ENCODE measurements at places on chromosomes 1 and 21.

GRCh38 chr1:209222826-209223225 is 360.7 kb upstream of the CAMK1G start:
- no peak for DNase-seq

GRCh38 chr1:61782771-61783170 is 40.5 kb downstream of the PATJ start:
- DNase-seq, result no peak

- no peak for DNase-seq
These were observed 170.1 kb downstream of the SIPA1L2 start for GRCh38 chr1:232459826-232460225.

GRCh38 chr1:44832056-44832705 is 10.9 kb downstream of the PTCH2 start:
- no peak for DNase-seq

DNA sequence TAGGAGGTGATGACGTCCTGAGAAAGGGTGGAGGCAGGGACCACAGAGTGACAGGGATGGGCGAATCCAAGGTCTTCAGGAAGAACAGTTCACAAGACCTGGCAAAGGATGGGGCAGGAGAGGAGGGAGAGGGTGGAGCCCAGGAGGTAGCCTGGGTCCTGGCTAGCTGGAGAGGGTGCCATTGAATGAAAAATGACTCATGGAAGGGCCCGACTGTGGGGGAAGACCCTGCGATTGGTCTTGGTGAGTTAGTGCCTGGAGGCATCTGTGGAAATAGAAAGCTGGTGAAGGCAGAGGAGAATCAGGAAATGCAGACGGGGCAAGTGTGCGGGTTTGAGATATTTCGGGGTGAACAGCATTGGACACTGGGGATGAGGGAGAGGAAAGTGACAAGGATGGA is 60.3 kb upstream of the SLC45A1 start:
- DNase-seq, result no peak

GRCh38 chr21:20404915-20405314 is 593.3 kb upstream of the NCAM2 start:
- DNase-seq, result no peak

DNA sequence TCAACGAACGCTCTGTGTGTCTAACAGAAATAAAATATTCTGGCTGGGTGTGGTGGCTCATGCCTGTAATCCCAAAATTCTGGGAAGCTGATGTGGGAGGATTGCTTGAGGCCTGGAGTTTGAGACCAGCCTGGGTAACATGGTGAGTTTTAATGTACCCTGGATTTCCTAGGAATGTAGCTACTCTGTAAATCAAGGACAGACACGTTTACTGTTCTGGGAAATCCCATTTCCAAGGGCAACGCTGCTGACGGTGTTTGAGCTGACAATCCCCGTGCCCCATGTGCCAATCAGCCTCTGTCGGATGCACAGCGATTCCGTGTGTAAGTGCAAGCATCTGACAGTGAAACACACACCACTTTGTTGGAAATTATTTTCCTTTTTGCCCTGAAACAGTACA is 8.0 kb downstream of the CORT start:
- no peak for DNase-seq

DNA sequence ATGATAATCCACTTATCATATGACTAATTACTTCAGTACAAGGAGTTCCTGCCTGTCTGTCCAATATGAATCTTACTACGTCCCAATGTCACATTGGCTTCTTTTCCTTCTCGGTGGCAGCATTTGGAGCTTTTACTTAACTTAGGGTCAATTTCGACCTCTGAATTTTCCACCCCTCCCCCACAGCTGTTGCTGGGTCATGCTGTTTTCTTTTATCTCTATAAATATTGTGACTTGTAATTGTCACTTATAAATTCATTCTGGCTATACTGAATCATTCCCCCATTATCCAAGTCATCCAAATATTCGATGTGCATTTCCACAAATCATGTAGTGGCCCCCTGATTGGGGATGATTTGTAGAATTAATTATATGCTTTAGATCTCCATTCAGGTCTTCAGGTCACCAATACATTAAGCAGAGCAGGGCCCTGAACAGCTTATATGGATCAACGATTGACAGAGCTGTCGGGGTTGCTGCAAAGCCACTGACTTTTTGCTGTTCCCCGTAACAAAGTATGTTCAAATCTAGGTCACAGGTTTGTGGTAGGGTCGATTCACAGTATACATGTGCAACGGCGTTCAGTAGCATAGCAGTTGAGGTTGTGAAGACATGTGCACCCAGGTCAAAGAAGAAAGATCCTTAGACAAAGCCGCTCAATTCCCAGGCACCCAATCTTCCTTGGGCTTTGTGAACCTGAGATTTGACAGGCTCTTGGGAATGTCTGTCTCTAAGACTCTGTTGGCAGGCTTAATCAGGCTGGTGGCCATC is 18.3 kb upstream of the RNU1-4 start:
- no peak for DNase-seq

- no peak for DNase-seq
These were observed 241.0 kb upstream of the NFIA start for GRCh38 chr1:60841116-60842046.

GRCh38 chr1:202281316-202282024 is 60.3 kb downstream of the UBE2T start:
- DNase-seq, result no peak

DNA sequence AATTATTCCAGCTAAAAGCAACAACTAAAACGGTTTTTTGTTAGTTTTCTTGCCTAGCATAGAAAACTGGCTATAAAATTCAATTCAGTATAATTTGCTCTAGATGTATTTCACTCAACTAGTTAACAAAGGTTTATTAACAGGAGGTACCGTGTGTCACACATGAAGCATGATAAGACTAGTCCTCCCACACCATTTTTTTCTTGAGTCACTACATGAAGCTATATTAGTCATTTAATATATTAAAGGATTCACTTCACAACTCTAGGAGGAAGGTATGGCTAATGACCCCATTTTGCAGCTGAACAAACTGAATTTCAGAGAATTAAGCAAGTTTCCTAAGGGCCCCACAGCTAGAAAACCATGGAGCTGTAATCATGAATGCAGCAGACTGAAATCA is 307.8 kb upstream of the USP25 start:
- DNase-seq, result no peak

DNA sequence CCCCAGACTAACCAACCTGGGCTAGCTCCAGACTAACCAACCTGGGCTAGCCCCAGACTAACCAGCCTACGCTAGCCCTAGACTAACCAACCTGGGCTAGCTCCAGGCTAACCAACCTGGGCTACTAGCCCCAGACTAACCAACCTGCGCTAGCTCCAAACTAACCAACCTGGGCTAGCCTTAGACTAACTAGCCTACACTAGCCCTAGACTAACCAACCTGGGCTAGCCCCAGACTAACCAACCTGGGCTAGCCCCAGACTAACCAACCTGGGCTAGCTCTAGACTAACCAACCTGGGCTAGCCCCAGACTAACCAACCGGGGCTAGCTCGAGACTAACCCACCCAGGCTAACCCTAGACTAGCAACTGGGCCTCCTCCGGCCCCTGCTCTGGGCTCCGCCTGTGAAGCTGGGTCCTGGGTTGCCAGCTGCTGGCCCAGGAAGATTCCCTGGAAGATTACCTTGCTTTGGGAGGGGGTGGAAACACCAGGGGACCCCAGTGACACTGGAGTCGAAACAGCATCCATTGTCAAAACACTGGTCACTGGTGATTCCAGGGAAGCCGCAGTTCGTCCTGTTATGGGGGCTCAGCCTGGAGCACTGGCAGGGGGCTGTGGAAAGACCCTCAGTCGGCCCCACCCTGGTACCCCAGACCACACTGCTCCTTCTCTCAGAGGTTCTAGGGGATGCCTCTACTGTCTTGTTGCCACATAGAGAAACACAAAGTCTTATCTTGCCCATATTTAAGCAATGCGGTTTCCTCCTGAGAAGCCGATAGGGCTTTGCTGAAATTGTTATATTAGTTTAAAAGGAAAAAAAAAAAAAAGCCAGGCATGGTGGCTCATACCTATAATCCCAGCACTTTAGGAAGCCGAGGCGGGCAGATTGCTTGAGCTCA is 1.1 kb downstream of the TFF2 start:
- no peak for DNase-seq

GRCh38 chr1:150018165-150018564 is 7.6 kb upstream of the OTUD7B start:
- no peak for DNase-seq

DNA sequence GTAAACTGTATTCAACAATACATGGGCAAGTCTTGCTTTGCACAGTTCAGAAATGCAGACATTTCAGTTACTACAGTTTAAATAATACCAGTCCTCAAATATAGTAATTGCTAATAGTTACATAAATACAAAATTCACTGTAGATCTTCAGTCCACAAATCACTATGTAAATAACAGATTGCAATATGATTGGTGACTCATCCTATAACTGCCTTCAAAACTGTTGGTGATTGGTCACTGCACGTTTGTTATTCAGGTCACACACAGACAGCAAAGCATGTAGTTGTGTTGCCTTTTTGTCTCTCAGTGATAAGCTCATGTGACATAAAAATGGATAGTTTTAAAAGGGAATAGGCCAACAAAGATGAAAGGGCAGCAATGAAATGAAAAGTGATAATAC is 186.5 kb upstream of the CTTNBP2NL start:
- DNase-seq, result no peak

DNA sequence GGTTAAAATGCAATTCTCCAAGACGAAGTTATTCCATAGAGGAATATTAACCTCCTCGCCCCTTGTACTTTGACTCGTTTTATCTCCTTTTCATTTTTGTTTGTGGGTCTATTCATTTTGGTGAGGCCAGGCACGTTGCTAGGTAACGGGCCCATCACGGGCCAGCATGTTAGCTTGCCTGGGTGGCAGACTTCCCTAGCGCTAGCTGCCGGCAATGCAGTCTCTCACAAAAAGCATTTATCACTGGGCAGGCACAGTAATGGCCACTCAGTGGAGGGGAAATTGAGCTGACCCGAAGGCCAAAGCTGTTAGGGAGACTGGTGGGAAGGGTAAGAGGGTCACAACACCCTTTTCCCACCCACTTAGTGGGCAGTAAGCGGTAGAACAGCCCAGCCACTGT is 234.4 kb upstream of the FOXD3 start:
- no peak for DNase-seq

- DNase-seq, result no peak
These were observed 21.5 kb upstream of the RCAN3 start for GRCh38 chr1:24481101-24481500.

GRCh38 chr1:58994664-58995063 is 210.8 kb upstream of the JUN start:
- DNase-seq, result no peak

GRCh38 chr1:66022904-66023620 is 230.4 kb downstream of the PDE4B start:
- no peak for DNase-seq

DNA sequence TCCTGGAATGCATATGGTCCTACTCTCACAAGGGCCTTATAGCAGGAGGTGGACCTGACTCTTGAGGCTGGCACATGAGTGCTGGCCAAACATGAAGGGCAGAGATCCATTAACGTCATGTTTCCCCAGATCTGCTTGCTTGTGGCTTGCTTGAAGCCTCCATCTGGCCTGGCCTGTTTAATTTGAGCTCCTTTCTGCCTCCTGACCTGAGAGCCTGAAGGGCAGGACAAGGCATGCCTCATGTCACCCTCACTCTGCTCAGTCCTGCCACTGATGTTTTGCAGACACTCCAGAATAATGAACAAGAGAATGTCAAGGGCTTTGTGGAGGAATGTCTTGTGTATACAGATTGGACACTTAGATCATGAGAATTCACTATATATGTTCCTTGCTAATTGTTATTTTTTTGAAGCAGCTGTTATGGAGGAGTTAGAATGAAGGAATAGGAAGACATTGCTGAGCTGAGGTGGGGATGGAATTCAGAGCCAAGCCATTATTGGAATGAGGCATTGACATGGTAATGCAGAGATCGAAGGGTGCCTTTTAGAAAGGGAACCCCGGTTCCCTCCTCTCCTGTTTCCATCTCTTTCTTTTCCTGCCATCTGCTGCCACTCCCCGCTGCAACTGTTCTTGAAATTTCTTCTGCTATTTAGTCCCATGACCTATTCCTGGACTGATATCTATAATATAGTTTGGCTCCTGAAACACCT is 457.0 kb upstream of the PROX1 start:
- DNase-seq, result no peak

- no peak for DNase-seq
These were observed 25.0 kb downstream of the GIPC2 start for GRCh38 chr1:78070758-78071157.

GRCh38 chr1:53963460-53963859 is 17.3 kb downstream of the LRRC42 start:
- no peak for DNase-seq

DNA sequence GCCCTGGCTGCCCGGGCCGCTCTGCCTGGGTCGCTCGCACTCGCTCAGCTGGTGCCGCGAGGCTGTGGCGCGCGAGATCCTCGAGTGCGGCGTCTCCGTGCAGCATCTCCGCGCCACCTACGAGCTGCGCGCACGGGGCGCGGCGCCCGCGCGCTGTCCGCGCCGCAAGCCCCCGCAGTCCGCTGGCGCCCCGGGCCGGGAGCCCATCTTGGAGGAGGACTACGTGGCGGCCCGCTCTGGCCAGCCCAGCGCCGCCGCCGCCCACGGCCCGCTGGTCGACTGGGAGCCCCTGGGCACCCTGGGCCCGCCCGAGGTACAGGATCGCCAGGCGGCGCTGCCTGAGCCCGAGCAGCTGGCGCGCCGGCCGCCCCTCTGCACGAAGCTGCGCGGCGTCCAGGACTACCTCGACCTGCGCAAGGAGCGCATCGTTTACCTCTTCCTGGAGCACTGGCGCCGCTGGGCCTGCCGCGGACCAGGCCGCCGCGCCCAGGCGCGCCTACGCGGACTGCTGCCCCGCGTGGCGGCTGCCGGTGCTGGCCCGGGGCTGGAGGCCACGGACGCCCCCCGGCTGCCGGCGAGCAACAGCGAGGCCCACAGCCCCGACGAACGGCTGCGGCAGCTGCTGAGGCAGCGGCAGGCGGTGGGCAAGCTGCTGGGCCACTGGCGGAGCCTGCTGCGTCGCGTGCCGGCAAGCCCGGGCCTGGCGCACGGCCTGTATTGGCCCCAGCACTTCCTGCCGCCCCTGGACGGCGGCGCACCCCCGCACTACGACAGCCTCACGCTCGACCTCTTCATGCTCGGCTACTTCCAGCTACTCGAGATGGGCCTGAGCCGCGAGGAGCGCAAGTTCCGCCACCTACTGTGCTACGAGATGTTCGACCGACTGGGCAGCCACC is 10.9 kb downstream of the TNFRSF25 start:
- no peak for DNase-seq

- DNase-seq, result no peak
These were observed 47.3 kb downstream of the DTL start for GRCh38 chr1:212082765-212083406.

GRCh38 chr21:33196941-33197374 is 32.8 kb upstream of the IFNAR2 start:
- DNase-seq, result peak; percentile 25

- no peak for DNase-seq
These were observed 87.2 kb downstream of the SPAG17 start for GRCh38 chr1:118097622-118098348.

- DNase-seq, result no peak
These were observed 16.1 kb downstream of the CD101 start for GRCh38 chr1:117017648-117018047.

GRCh38 chr1:93681989-93682412 is 364 bp upstream of the BCAR3 start:
- no peak for DNase-seq
